Calu3 (cell line): ENCODE measurements at places on chromosomes 12 and 14. TPM values are rescaled to one million over a fixed set of nuclear protein-coding genes. Genes with fewer than 3 reads are reported as not detected.

Gene RDH5
- total RNA-seq = 11.0 and 11.2 TPM in 2 replicates

- DNase-seq = no peak
Observed at GRCh38 chr14:78136695-78137094, 33.5 kb upstream of the NRXN3 start.

DNA sequence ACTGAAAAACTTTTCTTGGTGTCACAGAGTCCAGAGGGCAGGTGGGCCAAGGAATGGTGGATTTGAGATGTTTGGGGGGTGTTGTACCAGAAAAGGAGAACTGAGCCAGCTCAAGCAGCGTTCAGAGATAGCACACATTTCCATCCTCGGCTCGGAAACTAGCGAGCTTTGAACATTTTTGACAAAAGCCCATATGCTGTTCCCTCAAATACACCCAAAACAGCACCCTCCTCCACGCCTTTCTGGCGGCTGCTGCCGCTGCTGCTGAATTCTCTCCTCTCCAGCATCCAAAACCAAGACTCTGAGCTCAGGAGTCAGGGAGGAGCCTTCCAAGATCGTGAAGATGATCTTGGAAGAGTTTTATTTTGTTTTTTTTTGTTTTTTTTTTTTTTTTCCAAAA, 961 bp downstream of the SRRM4 start:
- DNase-seq = no peak

DNA sequence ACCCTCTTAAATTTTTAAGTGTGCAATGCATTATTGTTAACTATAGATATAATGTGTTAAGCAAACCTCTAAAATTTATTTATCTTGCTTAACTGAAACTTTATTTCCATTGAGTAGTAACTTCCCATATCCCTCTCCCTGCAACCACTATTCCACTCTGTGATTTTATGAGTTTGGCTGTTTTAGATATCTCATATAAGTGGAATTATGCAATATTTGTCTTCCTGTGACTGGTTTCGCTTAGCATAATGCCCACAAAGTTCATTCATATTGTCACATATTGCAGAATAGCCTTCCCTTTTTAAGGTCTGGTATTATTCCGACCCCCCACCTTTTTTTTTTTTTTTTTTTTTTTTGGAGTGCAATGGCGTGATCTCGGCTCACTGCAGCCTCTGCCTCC, 247.6 kb downstream of the EMP1 start:
- DNase-seq = no peak

GRCh38 chr12:76878099-76878898, 520 bp downstream of the CSRP2 start:
- DNase-seq = peak; percentile 44

- peak; percentile 25 for DNase-seq
Observed at GRCh38 chr12:43957732-43958372, 122.0 kb downstream of the TMEM117 start.

GRCh38 chr12:26808766-26809476, 24.1 kb downstream of the ITPR2 start:
- no peak for DNase-seq

Gene SLC25A21
- total RNA-seq = 1.2 and 1.4 TPM in 2 replicates
